ENCODE measurements at places on chromosomes 13 and 19.

GRCh38 chr13:48235341-48236135 lies 2.5 kb downstream of the ITM2B start:
- no peak for DNase-seq

- no peak for DNase-seq
Observed at GRCh38 chr19:40565355-40565754, 11.3 kb upstream of the SHKBP1 start.

- no peak for DNase-seq
Observed at GRCh38 chr19:919199-920050, 2.3 kb downstream of the KISS1R start.

GRCh38 chr19:11580116-11580515 lies 2.7 kb upstream of the ACP5 start:
- no peak for DNase-seq

DNA sequence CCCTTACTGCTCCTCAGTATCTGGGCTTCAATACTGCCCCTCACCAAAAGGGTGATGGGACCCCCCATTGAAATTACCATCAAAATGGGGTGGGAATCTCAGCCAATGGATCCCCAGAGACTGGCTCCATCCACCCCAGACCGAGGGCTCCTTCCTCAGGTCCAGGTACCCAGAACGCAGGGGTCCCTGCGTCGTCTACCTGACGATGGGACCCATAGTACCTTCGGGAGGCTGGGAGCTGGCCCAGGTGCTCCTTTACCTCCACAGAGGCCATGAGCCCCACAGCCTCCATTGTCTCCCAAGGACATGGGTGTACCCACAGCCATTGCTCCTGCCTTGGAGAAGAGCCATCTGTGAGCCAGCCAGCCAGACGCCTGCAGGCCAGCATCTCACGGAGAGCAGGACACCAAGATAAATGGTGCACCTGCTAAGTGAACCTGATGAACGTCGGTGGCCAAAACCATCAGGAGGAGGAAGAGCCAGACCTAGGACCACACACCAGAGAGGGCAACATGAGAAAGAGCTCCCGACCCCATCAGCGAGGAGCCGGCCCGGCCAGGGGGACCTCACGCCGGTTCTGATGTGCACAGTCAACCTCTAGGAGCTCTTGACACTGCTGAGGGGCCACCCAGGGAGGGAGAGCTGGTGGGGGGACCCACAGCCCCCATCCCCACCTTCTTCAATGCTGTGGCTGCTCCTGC lies 156.8 kb upstream of the SOX1 start:
- DNase-seq, result no peak

DNA sequence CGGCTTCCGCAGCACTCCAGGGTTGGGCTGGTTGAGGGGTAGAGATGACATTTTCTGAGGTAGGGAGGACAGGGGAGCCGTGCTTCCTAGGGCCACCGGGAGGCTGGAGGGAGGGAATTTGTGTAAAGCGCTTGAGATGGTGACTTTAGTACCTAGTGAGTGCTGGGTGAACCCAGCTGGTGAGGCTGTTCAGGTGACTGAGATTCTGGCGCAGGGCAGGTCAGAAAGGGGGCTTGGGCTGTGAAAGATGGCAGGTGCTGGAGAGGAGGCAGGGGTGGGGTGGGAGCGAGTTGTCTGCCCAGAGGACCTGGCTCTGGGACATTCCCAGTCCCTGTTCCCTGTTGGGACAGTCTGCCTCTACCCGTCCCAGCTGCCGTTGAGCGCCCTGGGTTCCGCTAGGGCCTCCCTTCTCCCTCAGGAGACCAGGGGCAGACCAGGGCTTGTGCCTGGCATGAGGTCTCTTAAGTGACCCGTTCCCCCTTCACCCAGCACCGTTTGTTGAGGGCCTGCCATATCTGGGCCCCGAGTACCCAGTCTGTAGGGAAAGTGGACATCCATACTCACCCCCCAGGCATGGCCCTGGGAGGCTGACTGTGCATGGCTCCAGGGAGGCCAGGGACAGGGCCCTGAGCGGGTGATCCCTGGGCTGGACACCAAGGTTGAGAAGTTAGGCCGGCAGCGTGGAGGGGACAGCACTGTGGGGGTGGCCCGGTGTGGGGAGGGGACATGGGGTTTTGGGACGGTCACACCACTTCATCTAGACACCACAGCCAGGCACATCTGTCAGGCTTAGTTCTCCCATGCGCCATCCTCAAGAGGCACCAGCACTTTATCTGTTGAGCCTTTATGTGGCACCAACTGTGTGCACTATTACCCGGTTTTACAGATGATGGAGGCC lies 5.0 kb downstream of the PTOV1 start:
- no peak for DNase-seq

GRCh38 chr13:20414546-20415305 lies 110.9 kb downstream of the CRYL1 start:
- no peak for DNase-seq

DNA sequence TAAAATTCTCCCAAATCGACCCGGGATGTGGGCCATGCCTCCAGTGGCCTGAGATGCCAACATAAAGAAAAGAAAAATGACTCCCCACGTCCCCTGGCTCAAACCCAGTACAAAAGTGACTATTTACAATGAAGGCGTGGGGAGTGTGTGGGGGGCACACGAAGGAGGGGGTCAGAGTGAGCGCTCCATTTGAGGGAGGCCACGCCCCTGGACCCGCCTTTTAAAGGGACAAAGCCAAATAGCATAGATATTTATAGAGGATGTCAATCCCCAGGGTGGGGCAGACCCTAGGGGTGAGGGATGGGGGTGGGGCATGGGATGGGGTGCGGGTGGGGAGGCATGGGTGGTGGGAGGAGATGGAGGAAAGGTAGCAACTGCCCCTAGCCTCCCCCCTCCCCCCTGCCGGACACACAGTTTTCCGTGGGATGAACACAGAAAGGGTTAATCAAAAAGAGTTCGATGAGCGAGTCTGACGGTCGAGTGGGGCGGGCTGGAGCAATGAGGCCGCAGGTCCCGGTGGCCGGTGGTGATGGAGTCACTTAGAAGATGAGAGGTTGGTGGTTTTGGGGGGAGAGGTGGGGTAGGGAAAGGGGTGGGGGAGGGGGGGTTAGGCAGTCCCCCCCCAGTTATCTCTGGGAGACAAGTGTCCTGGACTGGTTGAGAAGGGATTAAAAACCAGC lies 20.1 kb upstream of the NANOS2 start:
- DNase-seq, result no peak

DNA sequence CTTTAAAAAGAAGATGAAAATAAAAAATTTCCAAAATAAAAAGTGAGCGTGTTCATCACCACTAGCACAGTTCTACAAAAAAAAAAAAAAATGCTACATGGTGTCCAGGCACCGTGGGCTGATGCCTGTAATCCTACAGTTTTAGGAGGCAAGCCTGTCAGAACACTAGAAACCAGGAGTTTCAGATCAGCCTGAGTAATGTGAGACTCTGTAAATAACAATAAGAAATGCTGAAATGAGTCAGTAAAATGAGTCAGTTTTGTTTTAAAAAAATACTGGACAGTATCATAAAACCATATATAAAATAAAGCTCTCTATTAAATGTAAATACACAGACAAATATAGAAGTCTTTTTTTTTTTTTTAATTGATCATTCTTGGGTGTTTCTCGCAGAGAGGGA lies 30.0 kb downstream of the ZNF91 start:
- DNase-seq, result no peak

GRCh38 chr13:45282994-45283393 lies 58.0 kb downstream of the TPT1 start:
- no peak for DNase-seq
